Eye (tissue), 1 donor: ENCODE measurements at places on chromosomes 3 and 15.

- DNase-seq: no peak
These were observed 6.0 kb upstream of the TSEN2 start for GRCh38 chr3:12478326-12478725.

GRCh38 chr15:64960153-64960552 is 29.6 kb downstream of the SPG21 start:
- no peak for DNase-seq

DNA sequence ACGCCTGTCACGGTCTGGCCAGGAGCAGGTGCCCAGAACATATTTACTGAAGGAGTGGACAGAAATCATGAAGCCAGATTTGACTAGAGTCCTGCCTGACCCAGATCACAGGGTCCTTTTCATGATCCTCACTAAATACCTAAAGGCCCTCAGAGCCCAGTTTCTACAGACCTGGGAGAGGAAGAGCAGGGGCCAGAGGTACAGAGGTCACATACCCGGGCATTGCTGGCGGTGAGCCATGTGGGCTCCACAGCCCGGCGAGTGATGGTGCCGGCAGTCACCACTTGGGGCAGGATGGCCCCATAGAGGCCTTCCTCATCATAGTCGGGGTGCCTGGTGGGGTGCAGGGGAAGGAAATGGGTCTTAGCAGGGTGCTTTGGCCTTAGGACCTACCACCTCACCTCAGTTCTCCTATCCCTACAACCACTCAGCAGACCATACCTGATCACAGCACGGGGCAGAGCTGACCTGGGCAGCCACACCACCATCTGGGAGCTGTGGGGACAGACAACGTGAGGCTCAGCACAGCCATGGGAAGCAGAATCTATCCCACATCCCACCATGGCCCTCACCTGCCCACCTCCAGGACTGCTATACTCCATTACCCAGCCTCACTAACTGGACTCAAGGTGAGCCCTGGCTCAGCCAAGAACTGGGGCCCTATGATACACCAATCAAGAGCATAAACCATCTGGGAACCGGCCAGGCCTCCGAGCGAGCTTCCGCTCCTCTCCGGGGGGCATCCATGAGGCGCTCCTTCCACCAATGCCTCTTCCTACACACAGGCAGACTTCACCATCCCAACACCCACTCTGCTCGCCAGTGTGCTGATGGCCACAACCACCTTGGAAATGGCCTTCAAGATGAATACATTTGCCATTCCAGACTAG is 12.9 kb downstream of the POLG start:
- no peak for DNase-seq

- DNase-seq: no peak
These were observed 44.3 kb downstream of the ADGRG7 start for GRCh38 chr3:100653604-100654294.

- DNase-seq: no peak
These were observed 139.7 kb upstream of the CPNE4 start for GRCh38 chr3:132174500-132174899.

DNA sequence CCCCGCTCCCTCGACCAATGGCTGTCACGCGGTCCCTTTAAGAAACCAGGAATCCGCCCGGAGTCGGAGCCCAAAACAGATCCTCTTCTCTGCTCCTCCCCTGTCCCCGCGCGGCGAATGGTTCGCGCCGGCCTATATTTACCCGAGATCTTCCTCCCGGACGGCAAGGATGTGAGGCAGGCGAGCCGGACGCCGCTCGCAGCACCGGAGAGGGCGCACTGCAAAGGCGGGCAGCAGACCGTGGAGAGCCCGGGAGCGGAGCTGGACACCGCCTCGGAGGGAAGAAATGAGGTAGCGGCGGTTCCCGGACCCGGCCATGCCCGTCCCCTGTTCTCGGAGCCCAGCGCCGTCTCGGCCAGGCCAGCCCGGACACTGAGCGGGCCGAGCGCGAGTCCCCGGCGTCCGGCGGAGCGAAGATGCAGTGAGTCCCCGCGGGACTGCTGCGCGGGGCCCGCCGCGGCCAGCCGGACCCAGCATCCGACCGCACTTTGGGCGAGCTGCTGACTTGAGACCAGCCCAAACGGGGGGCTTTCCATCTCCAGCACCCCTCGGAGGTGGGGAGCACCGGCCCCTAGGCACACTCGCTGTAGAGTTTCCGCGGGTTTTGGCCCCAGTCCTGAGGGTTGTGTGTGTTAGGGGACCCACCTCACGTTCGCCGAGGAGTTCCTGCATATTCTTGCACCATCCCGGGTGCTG is at the start of gene FAM43A:
TSS of gene FAM43A (plus strand) at position 166 of the 696 bp plus-strand sequence. CDS start 944 bp downstream, outside the sequence.
- DNase-seq: peak; percentile 96

DNA sequence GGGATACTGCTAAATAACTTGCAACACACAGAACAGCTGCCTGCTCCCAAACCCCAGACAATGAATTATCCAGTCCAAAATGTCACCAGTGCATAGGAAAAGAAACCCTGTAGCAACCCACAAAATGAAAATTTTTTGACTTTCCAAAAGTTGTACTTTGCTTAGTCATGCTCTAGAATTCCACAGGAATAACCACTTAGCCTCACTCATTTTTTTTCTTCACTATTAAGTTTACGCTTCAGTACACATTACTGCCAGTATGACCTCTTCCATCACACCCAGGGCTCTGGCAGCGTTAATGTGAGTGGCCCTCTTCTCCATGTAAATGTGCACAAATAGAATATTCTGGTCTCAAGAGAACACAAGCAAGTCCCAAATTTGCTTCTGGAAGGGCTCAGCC is 259.8 kb downstream of the MAGI1 start:
- peak; percentile 54 for DNase-seq

- DNase-seq: no peak
These were observed 5.6 kb upstream of the RPL14 start for GRCh38 chr3:40451551-40451950.

DNA sequence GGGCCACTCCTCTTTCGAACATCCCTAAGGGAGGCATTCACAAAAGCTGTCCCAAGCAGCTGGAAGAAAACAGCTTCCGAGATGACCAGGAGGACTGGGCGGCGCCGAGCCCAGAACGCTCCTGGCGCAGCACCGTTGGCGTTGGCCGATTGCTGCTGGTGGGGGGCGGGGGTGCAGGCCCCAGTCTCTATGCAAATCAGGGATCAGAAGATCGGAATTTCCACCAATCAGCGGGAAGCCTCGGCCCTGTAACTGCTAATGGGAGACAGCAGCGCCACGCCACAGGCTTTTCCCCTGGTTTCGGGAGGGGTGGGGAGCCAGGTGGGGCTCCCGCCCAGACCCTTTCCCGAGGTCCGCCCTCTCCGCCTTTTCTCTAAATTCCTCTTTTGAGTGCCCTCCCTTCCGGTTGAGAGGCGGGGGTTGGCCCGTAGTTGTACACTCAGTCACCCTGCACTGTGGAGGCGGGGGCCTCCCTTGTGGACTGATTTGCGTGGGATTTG is 27.0 kb downstream of the HMCES start:
- DNase-seq: peak; percentile 92

GRCh38 chr3:90016555-90016954 is 909.1 kb downstream of the EPHA3 start:
- no peak for DNase-seq
